ENCODE measurements at places on chromosomes 12 and 14.

DNA sequence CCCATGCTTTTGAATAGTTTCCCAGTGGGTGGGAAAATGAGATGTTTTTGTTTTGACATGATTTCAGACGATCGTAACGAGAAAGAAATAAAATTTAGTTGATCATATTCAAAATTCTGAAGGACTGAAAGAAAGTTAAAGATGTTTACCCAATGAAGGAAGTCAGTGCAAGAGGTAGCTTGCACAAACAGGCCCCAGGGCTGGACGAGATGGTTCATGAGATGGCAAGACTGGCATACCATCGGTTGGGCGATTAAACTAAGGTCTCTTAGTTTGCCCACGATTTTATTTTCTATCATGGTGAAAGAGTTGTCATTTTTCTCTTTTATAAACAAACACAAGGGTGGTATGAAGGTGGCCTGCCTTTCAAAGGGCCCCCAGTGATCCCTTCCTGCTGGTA is 124.5 kb upstream of the TBX5 start:
- DNase-seq = no peak

DNA sequence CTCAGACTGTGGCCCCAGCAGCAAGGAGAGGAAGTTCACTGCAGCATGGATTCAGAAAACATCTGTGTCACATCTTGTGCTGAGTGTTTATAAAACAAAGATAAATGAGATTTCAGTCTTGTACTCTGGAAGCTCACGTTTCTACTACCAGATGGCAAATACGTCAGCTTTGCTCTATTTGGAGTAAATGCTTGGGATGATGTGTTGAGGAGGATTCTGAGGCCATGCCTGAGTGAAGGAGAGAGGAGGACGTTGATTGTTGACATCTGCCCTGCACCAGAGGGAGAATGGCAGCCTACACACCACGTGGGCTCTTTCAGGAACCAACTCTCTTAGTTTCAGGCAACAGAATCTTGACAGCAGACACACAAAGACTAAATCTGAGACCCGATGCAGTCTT is 188.9 kb downstream of the TMEM132C start:
- DNase-seq = no peak

- no peak for DNase-seq
Observed at GRCh38 chr12:104455578-104456416, 951 bp upstream of the CHST11 start.

- no peak for DNase-seq
Observed at GRCh38 chr12:5177096-5177495, 133.4 kb downstream of the KCNA5 start.

DNA sequence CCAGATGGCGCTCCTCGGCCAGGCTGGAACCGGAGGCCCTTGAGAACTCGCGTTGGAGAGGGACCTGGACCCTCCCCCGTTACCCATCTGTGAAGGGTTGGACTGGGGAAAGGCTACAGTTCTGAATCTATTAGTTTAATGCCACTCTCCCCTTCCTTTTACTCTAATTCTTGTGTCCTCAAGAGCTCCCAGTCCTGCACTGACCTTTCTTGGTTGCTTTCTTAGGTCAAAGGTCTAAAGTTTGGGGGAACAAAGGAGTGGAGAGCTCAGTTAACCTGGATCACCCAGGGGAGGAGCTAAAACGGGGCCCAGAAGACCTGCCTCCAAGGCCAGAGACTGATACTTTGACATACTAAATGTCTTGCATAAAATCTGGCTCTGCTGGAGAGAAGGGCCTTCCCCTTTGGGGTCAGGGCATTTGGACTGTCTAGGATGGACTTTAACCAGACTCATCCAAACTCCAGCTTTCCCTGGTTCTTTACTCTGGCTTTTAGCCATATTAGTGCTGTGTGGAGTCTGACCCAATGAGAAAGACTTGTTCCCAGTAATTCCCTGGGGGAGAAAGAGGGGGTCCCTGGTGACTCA is 923 bp upstream of the MLF2 start:
- no peak for DNase-seq

DNA sequence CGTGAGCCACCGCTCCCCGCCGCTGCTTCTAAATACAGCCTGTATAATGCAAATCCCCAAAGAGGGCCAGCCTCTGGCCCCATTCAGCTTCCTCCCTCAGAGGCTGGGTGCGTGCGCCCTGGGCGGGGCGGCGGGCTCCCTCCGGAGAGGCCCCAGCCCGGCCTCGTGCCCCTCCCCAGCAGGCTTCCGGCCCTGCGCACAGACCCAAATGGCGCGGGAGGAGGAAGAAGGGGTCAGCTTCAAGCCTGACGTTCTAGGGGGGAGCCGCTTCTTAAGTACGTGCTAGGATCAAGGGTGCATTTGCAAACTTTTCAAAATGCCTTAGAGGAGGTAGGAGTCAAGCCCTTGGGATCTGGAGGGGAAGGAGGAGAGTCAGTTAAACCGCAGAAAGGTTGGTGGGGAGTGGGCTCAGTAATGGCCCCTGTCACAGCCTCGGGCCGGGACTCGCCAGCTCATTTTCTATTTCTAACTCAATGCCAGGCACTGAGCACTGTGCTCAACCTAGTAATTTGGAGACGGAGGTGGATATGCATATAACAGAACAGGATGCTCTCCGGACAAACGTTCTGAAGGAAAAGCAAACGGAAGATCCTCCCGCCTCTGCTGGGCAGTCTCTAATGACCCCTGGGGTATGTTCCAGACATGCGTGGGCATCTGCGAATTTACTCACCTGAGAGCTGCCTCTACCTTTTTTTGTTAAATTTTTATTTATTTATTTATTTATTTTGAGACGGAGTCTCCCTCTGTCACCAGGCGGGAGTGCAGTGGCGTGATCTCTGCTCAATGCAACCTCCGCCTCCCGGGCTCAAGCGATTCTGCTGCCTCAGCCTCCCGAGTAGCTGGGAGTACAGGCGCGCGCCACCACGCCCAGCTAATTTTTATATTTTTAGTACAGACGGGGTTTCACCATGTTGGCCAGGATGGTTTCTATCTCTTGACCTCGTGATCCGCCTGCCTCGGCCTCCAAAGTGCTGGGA is 32.3 kb downstream of the NINJ2 start:
- DNase-seq = peak; percentile 29

- DNase-seq = no peak
Observed at GRCh38 chr14:105493921-105494605, 3.0 kb downstream of the TEDC1 start.

DNA sequence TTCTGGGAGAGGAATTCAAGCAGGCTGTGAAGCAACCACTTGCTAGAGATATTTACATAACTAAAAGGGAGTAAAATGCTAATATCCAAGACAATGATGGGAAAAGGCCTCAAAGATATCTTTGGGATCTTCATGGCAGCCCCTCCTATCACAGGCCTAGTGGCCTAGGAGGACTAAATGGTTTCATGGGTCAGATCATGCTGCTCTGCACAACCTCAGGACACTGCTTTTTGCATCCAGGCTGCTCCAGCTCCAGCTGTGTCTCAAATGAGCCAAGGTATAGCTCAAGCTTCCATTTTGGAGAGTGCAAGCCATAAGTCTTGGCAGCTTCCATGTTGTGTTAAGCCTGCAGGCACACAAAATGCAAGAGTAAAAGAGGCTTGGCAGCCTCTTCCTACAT is 195.6 kb upstream of the SSTR1 start:
- no peak for DNase-seq

- DNase-seq = no peak
Observed at GRCh38 chr14:54343272-54344121, 53.3 kb upstream of the CDKN3 start.

DNA sequence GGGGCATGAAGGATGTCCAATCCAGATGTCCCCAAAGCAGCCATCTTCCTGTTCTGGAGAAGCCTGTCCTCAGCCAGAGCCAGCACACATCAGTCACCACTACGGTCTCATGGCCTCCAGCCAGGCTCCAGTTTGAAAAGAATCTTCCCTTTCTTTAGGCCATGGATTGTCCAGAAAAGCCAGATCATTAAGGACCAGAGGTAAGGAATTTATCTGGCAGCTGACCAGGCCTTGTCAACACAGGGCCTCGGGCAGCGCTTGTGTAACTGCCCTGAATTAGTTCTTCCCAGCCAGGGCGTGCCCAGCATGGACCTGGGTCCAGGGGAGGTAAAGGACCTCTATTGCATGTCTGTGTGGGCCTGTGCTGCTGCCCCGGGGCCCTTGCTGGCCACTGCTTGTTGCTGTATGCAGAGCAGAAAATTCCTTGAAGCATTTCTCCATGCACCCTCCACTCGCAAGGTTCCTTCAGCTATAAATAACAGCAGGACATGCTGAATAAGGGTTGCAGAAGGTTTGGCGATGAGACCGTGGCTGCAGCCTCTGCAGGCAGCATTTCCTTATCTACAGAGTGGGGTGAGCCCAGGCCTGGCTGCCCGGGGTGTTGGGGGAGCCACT is 21.7 kb upstream of the VPS37B start:
- DNase-seq = no peak

GRCh38 chr12:76020731-76021672 is 10.6 kb downstream of the PHLDA1 start:
- no peak for DNase-seq

DNA sequence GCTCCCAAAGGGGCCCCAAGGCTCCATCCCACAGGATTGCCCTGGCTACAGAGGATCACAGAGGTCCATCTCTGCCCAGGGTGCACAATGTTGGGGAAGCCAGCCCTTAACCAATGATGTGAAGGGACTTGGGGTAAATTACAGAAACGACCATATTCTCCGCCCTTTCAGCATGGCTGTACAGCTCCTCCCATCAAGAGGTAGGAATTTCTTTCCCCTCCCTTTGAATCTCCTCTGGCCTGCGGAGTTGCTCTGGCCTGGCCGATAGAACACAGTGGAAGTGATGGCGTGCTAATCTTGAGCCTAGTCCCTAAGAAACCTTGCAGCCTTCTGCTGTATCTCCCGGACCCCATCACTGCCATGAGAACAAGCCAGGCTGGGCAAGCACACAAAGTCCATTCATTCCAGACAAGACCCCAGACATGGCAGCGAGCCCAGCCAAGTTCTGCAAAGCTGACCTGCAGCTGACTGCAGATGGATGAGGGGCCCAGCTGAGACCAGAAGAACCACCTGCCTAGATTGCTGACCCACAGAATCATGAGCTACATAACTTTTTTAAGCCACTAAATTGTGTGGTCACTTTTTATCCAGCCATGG is 6.9 kb upstream of the IFI27 start:
- DNase-seq = no peak

- DNase-seq = no peak
Observed at GRCh38 chr12:14387219-14387871, 21.9 kb downstream of the ATF7IP start.

GRCh38 chr14:77275041-77275580 is 4.1 kb upstream of the NGB start:
- no peak for DNase-seq

DNA sequence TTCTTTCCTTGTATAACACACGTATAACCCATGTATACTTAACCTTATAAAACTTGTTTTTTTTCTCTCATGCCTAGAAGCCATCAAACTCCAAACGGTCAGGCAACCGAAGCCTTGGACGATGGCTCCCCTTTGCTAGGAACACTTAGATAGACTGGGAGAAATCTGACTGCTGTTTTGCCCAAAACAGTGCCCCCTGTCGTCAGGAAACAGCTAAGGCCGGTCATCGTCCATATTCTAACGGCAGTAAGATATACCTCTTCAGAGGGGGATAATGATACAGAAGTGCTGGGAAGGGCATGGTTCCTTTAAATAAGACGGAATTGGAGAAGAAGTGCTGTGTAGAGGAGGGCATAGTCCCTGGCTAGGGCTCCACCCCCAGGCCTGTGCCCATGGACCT is 130.5 kb downstream of the SLC41A2 start:
- DNase-seq = no peak

GRCh38 chr12:51132693-51133092 is 40.2 kb downstream of the TFCP2 start:
- DNase-seq = no peak

GRCh38 chr14:90379106-90379505 is 17.7 kb upstream of the CALM1 start:
- DNase-seq = no peak

DNA sequence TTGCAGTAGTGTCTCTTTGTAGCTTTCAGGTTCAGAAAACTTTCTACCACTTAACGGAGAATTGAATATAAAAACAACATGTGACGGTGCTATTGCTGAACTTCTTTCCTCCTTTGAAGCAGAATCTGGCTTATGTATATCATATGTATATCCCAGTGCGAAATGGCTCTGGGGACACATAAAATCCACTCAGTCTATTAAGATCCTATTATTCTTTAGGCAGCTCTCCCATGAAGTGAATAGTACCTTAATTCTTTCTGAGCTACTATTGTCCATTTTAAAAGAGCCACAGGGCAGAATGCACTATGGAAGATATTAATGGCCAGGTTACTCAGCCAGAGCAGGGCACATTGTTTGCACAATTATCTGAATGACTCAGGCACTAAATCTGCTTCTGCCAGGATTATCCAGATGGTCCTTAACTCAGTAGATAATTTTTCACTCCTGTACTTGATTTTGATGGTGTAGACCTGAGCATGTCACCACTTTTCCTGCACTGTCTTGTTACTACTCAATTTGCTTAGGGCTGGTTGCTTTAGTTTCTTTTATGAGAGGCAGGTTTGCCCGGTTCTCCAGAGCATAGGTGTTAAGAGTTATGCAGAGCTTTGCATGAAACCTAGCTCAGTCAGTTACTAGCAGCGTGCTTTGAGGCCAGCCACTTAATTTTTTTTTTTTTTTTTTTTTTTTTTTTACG is 5.5 kb downstream of the CNTN1 start:
- no peak for DNase-seq

- no peak for DNase-seq
Observed at GRCh38 chr12:51441583-51441982, 17.0 kb downstream of the SLC4A8 start.

- no peak for DNase-seq
Observed at GRCh38 chr12:54708826-54709225, 60.7 kb upstream of the DCD start.

DNA sequence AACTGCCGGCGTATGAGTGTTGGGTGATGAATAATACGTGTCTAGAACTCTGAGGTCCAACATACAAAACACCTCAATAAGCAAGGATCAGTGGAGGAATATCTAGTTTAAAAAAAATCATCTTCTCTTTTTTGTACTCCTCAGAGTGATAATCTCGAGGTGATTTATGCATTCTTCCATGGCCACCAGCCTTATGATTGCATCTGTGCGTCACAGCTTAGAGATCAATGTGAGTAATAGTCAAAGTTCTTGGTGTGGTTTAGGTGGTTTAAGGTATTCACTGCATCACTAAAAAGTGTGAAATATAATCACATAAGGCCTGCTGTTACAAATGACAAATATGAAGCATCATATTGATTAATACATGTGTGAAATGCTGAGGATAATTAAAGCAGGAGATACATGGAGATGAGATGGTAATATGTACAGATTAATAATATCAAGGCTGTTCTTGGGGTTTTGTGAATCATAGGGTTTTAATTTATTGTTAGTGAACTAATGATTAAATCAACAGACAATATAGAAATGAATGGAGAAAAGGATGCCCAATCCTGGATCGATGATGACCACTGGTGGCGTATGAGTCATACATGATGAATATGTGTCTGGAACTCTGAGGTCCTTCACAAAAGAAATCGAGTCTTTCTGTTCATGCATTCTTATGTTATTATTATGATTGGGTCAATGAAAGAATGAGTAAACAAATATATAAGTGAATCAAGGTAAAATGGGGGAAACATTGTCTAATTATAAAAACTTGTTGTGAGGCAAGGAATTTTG is 68.8 kb upstream of the RTL1 start:
- no peak for DNase-seq

GRCh38 chr12:11840366-11840765 is 190.9 kb downstream of the ETV6 start:
- DNase-seq = no peak

Measured in stimulated activated CD4-positive, alpha-beta T cell treated with anti-CD3 and anti-CD28 coated beads, Interleukin-1b, Interleukin-23, amount 100 ng/mL, for 1 hour (primary cell).